NCI-H774 (cell line): ENCODE measurements at places on chromosomes 4 and X.

- no peak for DNase-seq
These were observed 1.8 kb downstream of the FTHL17 start for GRCh38 chrX:31070057-31070468.

DNA sequence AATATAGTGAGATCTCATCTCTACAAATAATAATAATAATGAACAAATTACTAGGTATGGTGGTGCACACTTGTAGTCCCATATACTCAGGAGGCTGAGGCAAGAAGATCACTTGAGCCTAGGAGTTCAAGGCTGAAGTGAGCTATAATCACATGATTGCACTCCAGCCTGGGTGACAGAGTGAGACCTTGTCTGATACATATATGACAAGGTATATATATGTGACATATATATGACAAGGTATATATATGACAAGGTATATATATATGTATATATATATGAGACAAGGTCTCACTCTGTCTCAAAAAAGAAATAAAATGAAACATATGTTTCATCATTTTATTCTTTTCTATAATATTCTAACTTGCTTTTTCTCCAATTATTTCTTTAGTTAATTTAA is 278.1 kb upstream of the TET2 start:
- DNase-seq: no peak

- no peak for DNase-seq
These were observed 1666.4 kb upstream of the IGFBP7 start for GRCh38 chr4:58776627-58777026.

- DNase-seq: no peak
These were observed 1.2 kb upstream of the ZNF827 start for GRCh38 chr4:145939856-145940255.

DNA sequence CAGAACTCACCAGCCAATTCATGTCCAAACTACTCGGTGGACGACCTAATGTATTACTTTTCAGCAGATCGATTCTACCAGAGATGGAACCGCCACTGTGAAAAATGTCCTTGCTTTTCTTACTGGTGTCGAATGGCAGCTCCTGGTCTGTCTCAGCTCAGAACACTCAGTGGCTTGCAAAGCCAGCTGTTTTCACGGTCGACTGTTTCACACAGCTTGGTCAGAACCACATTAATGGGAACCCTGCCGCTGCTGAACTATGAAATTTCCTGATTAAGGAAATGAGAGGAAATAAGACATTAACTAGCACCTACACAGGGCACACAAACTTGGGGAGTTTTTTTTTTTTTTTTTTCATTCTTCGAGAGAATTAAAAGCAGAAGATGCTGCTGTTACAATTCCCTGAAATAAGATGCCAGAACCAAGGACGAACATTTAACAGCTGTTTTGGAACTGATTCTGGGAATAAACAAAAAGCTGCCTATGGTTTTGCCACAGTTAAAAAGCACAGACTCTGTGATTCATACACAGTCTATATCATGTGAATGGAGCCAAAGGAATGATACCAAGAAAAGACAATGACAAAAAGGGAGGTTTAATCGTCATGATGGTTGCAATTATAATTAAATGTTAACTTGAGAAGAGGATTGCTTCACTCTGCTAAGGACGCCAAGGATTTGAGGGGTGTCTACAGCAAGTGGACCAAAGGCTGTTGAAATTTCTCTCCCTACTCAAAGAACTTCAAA is 31.3 kb downstream of the SUPT20HL2 start:
- no peak for DNase-seq

GRCh38 chrX:10077425-10078188 is 79.2 kb upstream of the CLCN4 start:
- no peak for DNase-seq

DNA sequence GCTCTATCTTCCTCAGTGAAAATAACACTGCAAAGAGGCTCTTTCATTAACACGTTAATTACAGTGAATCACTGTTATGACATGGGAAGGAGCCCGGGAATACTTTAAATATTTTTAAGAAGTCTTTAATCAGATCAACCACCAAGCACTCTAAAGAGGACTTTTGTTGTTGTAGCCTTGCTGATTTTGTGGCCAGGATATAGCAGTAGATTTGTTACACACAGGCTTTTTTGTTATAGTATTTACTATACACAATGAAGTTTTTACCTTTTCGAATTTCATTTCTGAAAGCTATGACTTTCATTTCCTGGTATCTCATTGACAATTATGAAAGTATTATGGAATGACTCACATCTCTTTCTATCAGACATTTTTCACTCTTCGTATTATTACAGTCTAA is 20.3 kb downstream of the FGF13 start:
- no peak for DNase-seq

- no peak for DNase-seq
These were observed 547.0 kb downstream of the STIM2 start for GRCh38 chr4:27407616-27408015.

GRCh38 chr4:150656891-150657290 is 74.9 kb downstream of the MAB21L2 start:
- no peak for DNase-seq

DNA sequence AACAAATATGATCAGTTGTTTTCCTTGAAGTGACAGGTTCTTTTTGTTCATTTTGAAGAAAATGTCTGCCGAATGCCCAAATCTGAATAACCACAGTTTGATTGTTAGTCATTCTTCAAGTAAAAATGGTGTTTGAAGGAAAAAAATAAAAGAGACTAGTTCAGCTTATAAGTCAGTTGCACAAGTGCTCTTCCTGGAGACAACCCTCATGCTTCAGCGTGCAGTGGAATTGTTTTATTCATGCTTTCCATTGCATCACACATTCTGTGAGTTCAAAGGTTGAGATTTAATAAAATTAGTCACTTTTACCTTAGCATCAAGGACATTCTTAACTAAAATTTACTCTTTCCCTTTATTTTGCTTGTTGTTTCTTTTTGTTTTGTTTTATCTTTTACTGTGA is 404.9 kb downstream of the ZNF674 start:
- DNase-seq: no peak

DNA sequence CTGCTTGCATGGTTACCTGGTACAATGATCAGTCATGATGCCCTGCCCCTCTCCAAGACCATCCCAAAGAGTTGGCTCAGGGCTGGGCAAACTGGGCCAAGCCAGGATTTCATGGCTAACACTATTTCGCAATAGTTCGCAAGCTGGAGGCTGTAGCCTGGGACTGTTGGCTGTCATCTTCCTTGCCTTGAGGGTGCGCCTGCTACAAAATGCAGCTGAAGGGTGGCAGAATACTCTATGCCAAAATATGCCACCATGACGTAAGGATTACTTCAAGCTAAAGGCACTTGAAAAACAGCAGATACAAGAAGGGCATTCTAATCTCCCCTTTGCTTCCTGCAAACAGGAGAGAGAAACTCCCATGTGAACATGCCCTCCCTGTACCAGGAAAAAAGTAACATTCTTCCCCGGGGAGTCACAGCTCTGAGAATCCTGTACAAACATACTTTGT is 21.0 kb downstream of the SAT1 start:
- no peak for DNase-seq

DNA sequence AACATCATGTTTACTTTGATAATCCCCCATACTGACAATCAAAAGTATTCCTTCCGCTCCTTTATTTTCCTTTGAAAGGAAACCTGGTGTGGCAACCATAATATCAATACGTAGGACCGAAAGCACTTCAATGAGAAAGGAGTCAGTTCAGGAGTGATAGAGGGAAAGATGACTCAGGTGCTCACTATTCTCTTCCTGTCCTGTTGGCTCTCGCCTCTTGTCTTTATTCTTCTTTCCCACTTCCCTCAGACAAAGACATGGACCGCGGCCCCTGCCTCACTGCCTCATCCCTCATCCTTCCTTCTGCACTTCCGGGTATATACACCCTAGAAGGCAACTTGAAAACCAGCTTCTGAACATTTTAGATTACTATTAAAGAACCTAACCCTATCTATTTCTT is 49.8 kb upstream of the TNIP3 start:
- no peak for DNase-seq

GRCh38 chrX:72495046-72495445 is 77.6 kb downstream of the HDAC8 start:
- no peak for DNase-seq

DNA sequence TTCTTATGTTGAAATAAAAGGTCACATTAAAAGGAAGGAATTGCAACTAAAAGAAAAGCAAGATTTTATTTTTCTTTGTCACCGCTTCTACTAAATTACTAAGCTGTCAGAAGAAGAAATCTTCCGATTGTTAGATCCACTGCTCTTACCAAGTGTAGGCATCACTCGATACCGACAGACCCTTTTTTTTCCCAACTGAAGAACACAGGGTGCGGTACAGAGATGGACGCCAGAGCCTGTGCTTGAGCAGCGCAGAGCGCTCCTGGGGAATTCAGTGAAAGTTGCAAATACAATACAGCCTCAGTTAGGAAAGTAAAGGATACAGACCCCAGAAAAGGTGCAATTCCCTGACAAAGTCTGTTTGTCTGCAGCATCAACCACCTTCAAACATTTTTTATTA is 94.9 kb upstream of the WDR17 start:
- no peak for DNase-seq

GRCh38 chrX:109384699-109385098 is 97.2 kb downstream of the GUCY2F start:
- no peak for DNase-seq

DNA sequence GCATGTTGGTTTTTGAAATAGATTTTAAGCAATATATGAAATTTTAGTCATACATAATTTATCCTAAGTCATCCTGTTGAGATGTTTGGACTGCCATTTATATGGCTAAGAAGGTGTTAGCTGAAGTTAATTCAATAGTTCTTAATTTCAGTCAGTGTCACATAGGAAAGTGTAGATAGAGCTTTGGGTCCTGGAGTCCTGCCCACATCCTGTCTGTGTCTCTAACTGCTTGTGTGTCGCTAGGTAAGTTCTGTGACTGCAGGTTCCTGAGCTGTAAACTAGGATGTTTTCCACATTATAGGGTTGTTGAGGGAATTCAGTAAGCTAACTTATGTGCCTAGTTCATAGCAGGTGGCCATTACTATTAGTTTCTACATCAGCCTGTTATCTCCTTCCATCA is 20.7 kb downstream of the OFD1 start:
- DNase-seq: no peak

GRCh38 chr4:105305019-105305836 is 158.6 kb downstream of the TET2 start:
- no peak for DNase-seq

DNA sequence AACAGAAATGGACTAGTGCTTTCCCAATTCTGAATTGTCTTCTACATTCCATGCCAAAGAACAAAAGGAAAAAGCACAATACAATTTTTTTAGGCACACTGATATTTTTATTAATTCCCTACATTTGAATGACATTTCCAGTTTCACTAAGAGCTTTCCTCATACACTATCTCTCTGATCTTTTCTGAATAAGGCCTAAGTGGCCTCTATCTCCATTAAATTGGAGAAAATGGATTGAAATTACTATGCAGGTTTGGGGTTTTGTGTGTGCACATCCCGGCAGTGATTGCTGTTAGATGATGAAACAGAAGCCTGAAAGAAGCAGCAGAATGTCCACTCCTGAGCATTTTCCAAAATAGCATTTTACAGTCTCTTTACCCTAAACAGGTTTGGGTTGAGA is 104.0 kb downstream of the ATP11C start:
- DNase-seq: no peak

DNA sequence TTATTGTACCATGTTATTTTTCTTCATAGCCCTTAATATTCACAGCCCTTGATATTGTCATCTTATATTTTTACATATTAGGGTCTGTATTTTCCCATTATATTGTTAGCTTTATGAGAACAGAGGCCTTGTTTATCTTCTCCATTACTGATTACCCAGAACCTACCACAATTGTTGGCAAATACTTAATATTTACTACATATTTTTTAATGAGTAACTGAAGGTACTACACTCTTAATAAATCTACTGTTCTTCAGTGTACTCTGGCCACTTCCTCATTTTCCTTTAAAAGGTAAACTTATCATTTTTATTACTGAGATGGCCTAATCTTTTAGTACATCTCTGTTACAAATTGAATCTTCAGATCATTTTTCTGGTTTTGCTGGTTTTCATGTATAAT is 133.5 kb downstream of the COL4A5 start:
- DNase-seq: no peak

DNA sequence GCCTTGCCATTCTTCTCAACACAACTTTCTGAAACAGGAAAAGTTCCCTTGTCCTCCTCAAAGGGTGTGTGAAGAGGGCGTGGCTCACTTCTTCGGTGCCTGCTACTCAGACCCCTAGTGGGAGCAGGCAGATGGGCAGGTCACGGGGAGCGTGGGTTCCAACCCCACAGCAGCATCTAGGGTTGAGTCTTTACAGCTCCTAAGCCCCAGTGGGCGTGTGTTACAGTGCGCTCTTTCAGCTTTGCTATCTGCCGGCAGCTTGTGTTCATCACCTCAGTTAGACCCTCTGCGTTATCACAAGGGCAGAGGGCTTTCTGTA is 57.5 kb upstream of the KLF3 start:
- no peak for DNase-seq

- DNase-seq: no peak
These were observed 48.5 kb downstream of the TLL1 start for GRCh38 chr4:165921546-165921945.

GRCh38 chr4:145213245-145213644 is 32.9 kb upstream of the OTUD4 start:
- no peak for DNase-seq

DNA sequence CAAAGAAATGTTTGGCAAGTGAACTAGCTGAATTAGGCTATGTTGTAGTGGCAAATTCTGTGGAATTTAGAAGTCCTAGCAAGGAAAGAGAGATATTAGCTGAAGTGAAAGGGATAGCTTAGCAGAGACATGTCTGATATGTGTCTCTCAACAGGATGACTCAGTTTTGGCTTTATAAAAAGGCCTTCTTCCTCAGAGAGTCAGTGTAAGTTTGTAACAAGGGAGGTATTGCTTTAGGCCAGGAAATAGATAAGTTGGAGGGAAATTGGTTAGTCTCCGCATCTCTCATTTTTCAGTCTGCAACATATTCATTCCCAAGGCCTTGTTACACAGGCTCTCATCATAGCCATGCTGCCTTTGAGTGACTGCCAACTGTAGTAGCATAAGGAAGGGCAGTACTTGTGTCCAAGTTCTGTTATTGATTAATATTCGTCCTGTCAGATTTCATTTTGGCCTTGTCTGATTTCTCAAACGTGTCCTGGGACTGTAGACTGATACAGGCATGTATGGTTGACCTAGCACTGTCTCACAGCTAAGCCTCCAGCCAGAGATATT is 4.0 kb downstream of the TMEM164 start:
- no peak for DNase-seq

- no peak for DNase-seq
These were observed 8.5 kb downstream of the UNC5C start for GRCh38 chr4:95540227-95540626.

DNA sequence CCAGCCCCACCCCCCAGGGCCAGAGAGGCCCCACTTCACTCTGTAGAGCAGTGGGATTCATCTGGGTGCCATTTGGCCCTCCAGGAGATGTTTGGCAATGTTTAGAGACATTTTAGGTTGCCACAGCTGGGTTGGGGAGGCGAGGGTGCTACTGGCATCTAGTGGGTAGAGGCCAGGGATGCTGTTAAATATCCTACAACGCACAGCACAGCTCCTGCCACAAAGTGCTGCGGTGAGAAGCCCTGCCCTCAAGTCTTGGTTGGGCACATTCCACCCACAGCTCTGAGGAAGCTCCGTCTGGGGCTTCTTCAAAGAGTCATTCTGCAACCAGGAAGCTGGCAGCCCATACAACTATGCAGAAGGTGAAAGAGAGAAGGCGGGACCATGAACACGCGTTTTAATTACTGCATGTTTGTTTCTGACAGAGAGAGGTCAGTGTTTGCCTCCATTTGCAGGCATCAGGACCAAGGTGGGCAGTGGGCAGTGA is 48.1 kb upstream of the FAM9C start:
- no peak for DNase-seq

GRCh38 chr4:138341739-138342415 is 99.7 kb upstream of the SLC7A11 start:
- no peak for DNase-seq

GRCh38 chr4:126182786-126183185 is 868.0 kb downstream of the FAT4 start:
- DNase-seq: no peak
